NCI-H2029 (cell line): ENCODE measurements at places on chromosomes 6 and 20.

- DNase-seq, result no peak
These were observed 131.5 kb upstream of the RALGAPA2 start for GRCh38 chr20:20843982-20844381.

DNA sequence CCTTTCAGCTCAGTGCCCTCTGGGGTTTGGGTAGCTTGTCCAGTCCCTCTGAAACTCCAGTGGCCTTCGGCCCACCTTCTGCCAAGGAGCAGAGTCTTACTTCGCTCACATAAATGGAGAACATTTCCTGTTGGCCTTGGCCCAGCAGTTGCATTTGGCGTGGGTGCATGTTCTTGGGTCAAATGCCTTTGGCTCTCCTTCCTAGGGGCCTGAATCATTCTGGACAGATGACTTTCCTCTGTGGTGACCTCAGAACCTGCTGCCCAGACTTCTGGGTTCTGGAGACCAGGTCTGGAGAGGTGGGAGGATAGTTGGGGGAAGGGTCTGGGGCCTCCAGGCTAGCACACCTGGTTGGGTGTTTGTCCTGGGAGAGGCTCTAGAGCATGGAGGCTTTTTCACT is 29.3 kb downstream of the BCAS4 start:
- no peak for DNase-seq

- no peak for DNase-seq
These were observed 432.7 kb downstream of the TFAP2A start for GRCh38 chr6:9982215-9982614.

GRCh38 chr20:51487565-51488268 is 54.8 kb downstream of the NFATC2 start:
- no peak for DNase-seq

- no peak for DNase-seq
These were observed 45.9 kb upstream of the PLN start for GRCh38 chr6:118502169-118502568.

- DNase-seq, result peak; percentile 50
These were observed 121.7 kb downstream of the NKAIN2 start for GRCh38 chr6:123925350-123925749.

DNA sequence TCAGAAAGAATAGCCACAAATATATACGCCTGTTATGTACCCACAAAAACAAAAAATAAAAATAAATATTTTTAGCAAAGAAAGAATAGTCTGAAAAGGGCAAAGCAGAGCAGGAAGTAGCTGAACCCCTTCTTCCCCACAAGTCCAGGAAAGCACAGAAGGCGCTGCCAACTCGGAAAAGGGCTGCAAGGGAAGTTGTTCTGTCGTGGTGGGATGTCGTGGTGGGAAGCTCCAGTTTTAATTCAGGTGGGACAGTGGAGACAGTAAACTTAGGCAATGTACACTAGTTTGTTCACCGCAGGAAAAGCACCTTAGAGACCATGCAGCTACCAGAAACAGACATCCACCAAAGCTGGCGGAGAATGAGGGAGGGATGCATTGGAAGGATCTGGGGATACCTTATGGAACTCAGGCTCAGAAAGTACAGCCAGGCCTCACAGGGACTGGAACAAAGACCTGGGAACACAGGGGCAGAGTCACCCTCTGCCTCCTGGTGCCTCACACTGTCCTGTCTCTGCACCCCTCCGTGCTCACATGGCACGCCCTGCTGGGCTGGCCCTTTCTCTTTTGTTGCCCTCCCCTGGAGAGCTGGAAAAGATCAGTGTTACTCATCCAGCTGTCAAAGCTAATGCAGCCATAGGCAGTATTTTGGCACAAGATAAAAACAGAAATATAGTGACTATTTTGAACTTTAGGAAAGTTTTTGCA is 3.3 kb upstream of the APMAP start:
- DNase-seq, result no peak

DNA sequence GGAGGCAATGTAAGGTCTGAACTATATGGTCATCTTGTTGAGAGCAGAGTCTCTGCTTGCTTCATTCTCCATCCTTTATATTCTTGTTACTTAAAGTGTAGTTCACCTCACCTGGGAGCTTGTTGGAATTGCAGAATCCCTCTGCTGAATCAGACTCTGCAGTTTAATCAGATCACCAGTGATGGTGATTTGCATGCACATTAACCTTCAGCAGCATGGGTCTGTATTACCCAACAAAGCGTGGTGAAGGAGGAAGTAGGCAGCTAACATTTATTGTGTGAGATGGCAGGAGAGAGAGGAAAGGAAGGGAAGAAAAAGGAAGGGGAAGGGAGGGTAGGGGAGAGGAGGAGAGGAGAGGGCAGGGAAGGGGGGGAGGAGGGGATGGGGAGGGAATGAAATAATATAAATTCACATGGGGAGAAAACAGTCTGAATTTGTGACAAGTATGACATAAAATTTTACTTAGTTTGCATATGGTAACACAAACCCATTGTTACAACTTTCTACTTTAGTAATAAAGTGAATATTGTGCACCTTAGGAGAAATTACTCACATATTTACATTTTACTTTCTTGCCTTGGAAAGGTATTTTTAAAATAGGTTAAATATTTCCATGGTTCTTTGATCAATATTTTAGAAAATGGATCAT is 740.7 kb downstream of the DHX35 start:
- no peak for DNase-seq

DNA sequence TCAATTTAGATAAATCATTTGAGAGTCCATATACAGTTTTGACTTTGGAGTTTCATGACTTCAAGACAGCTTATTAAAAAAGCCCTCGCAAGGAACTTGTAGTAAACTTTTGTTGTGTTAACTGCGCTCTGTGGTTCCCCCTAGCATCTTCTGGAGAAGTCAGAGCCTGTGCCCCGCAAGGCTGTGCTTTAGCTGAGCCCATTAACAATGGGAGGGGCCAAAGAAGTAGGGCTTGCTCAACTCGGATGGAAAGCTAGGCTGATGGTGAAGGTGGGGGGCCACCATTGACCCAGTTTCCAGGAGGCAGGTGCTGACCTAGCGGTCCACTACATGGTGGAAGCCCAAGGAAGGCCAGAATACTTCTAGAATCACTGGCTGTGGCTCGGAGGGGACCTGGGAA is 29.3 kb upstream of the OVOL2 start:
- no peak for DNase-seq

GRCh38 chr20:10982692-10983091 is 308.9 kb upstream of the JAG1 start:
- DNase-seq, result no peak

DNA sequence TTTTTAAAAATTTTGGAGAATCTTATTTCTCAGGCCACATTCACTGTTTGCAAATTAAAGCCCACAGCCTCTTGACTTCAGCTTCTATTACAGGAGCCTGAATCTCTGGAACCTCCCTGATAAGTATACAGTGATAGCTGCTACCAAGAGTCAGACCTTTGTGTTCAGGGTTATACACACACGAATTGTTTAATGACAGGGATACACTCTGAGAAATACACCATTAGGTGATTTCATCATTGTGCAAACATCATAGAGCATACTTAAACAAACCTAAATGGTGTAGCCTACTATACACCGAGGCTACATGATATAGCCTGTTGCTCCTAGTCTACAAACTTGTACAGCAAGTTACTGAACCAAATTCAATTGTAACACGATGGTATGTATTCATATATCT is 473.9 kb downstream of the PKHD1 start:
- no peak for DNase-seq

- no peak for DNase-seq
These were observed 12.8 kb downstream of the RGS17 start for GRCh38 chr6:153117986-153118879.

GRCh38 chr20:57043091-57043490 is 223.3 kb downstream of the BMP7 start:
- no peak for DNase-seq

DNA sequence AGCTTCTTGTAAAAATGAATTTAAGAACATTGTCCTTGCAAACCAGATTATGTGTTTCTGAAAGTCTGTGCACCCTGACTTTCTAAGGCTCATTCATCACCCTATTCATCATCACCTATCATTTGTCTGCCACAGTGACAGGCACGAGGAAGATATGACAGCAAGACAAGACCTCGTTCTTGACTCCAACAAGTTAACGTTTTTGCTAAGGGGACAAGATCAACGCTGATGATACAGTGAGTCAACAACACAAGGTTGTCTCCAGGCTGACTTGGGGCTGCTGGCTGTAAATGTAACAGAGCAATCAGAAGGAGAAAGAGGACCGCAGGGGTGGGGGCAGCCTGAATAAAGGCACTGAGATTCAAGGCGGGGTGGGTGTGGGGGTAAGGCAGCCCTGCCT is 94.2 kb downstream of the FOXC1 start:
- no peak for DNase-seq

DNA sequence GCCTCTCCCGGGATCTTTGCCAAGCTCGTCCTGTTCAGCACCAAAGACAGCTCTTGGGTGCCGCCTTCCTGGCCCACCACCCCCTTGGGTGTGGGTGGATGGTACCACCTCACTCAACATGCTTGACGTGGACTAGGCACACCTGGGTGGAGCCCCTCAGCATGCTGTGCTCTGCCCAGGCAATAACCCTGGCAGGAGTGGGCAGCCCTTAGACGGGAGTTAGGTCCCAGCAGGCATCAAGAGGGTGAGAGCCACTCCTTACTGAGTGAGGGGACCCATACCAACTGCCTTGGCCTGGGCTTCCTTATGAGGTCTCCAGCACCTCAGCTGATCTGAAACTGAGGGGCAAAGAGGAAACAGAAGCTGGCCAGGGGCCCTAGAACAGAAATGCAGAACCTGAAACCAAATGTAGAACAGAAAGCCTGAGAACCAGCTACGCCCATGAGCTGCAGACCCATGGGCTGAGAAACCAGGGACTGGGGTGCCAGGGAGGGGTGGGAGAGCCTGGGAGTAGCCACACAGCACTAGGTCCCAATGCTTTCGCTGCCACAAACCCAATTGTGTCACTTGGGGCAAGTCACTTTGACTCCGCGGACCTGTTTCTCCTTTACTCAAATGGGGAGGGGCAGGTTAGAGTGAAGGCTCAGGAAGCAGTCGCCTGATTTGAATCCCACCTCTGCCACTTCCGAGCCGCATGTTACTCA is 2.0 kb downstream of the FGD2 start:
- DNase-seq, result no peak

DNA sequence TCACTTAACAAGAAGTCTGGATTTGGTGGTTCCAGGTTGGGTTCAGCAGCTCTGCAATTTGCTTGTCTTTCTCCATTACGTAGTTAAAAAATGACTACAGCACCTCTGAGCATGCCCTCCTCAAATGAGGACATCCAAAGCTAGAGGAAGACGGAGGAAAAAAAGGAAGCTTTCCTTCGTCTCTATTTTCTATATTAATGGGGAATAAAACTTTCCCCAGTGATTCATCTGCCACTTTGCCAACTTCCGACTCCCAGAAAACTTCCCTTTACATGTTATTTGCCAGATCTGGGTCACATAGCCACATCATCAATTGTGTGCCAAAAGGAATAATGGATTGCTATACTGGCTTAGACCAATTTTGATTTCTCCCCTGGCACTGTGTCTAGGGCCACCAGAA is 69.5 kb downstream of the ZFAND3 start:
- DNase-seq, result no peak
